ENCODE measurements at places on chromosomes 3 and 15. TPM values are rescaled to one million over a fixed set of nuclear protein-coding genes. Genes with fewer than 3 reads are reported as not detected.

The GOLGA6L10 gene
- 0.36 TPM for total RNA-seq

The SLC38A3 gene
- total RNA-seq: not detected

The ZNF445 gene
- total RNA-seq: 9.2 TPM

The SERINC4 gene
- 0.12 TPM for total RNA-seq

The CLRN1 gene
- 0.32 TPM for total RNA-seq

The PDZRN3 gene
- total RNA-seq: 108 TPM

The P3H2 gene
- total RNA-seq: 11.0 TPM

The FHIT gene
- total RNA-seq: 1.3 TPM

The CHL1 gene
- total RNA-seq: not detected

The LRRC31 gene
- not detected for total RNA-seq

The NR1I2 gene
- total RNA-seq: not detected

The ZNF592 gene
- 16.1 TPM for total RNA-seq

The GP5 gene
- total RNA-seq: not detected

The LRRC28 gene
- total RNA-seq: 23.8 TPM

The OSBPL10 gene
- 10.2 TPM for total RNA-seq

The IL17RE gene
- 3.2 TPM for total RNA-seq

The IP6K1 gene
- 61.0 TPM for total RNA-seq

The MAP6D1 gene
- total RNA-seq: 2.8 TPM

The BOC gene
- 60.7 TPM for total RNA-seq

The GOLGA8B gene
- total RNA-seq: 14.9 TPM

The CPLX3 gene
- not detected for total RNA-seq

The ADAMTS17 gene
- 0.16 TPM for total RNA-seq

The TMEM45A gene
- total RNA-seq: 48.7 TPM

The ZMYND10 gene
- total RNA-seq: 0.65 TPM

The CCDC39 gene
- not detected for total RNA-seq

The BMF gene
- total RNA-seq: 9.2 TPM

The TMC3 gene
- total RNA-seq: not detected

The ZNF385D gene
- 1.6 TPM for total RNA-seq

The DPPA4 gene
- total RNA-seq: 2.3 TPM

Measured in hair follicle dermal papilla cell (primary cell).